ENCODE measurements at places on chromosomes 11 and 22. TPM values are rescaled to one million over a fixed set of nuclear protein-coding genes. Genes with fewer than 3 reads are reported as not detected.

The LAYN gene
- total RNA-seq: 2.5 TPM

The L3MBTL2 gene
- 26.8 TPM for total RNA-seq

The P2RX6 gene
- total RNA-seq: 1.2 TPM

The MIOX gene
- not detected for total RNA-seq

The CCDC81 gene
- 6.7 TPM for total RNA-seq

The APOA1 gene
- 1.4 TPM for total RNA-seq

The APLNR gene
- total RNA-seq: 25.1 TPM

The RBMXL2 gene
- total RNA-seq: not detected

The LGALS12 gene
- total RNA-seq: not detected

The OR52E8 gene
- total RNA-seq: not detected

The TMEM179B gene
- 18.5 TPM for total RNA-seq

The CXCR5 gene
- total RNA-seq: not detected

The MDK gene
- total RNA-seq: 21.7 TPM

The HSCB gene
- 6.9 TPM for total RNA-seq

The KCNK4 gene
- 7.2 TPM for total RNA-seq

The APOBEC3G gene
- total RNA-seq: 1.6 TPM

The LARGE2 gene
- total RNA-seq: 0.23 TPM

The TESMIN gene
- total RNA-seq: 1.8 TPM

The SYCE3 gene
- not detected for total RNA-seq

The SYT8 gene
- not detected for total RNA-seq

The FXYD2 gene
- total RNA-seq: 1.8 TPM

The TMEM135 gene
- total RNA-seq: 35.1 TPM

The MPPED1 gene
- total RNA-seq: 14.1 TPM

The JAML gene
- total RNA-seq: 0.92 TPM

The RNH1 gene
- total RNA-seq: 45.7 TPM

The TYMP gene
- 4.6 TPM for total RNA-seq

The CDC42BPG gene
- total RNA-seq: 2.1 TPM

The MYRF gene
- total RNA-seq: 2.8 TPM

The SLC22A6 gene
- 5.8 TPM for total RNA-seq

The CASP5 gene
- total RNA-seq: not detected

The CD248 gene
- 1.6 TPM for total RNA-seq

The CAVIN3 gene
- 2.5 TPM for total RNA-seq

The CASP4 gene
- 4.2 TPM for total RNA-seq

The CBX7 gene
- 9.0 TPM for total RNA-seq

The PHF21B gene
- total RNA-seq: 8.8 TPM

The HYOU1 gene
- 76.6 TPM for total RNA-seq

The TOB2 gene
- 18.9 TPM for total RNA-seq

The OR4C3 gene
- total RNA-seq: not detected

The OR56A1 gene
- total RNA-seq: 0.23 TPM

The SIDT2 gene
- total RNA-seq: 23.1 TPM

The ALDH3B2 gene
- not detected for total RNA-seq

The CDCA5 gene
- 2.3 TPM for total RNA-seq

The SPINDOC gene
- 12.7 TPM for total RNA-seq

The CCDC87 gene
- total RNA-seq: 1.2 TPM

The RASL10A gene
- 1.6 TPM for total RNA-seq

The ELF5 gene
- not detected for total RNA-seq

The USP2 gene
- 2.5 TPM for total RNA-seq

The TRIM51 gene
- total RNA-seq: not detected

The LMNTD2 gene
- total RNA-seq: 0.23 TPM

The GRIA4 gene
- total RNA-seq: 143 TPM

The C1QTNF4 gene
- 33.2 TPM for total RNA-seq

The GALNT18 gene
- total RNA-seq: 23.5 TPM

The KCTD14 gene
- total RNA-seq: 1.8 TPM

The TOMM22 gene
- 44.3 TPM for total RNA-seq

The FGF3 gene
- total RNA-seq: not detected

The OR2AG1 gene
- not detected for total RNA-seq

The CNIH2 gene
- total RNA-seq: 94.8 TPM

The PELI3 gene
- total RNA-seq: 15.0 TPM

Measured in diencephalon (tissue), 1 donor.